ENCODE measurements at places on chromosomes 11 and 22. TPM values are rescaled to one million over a fixed set of nuclear protein-coding genes. Genes with fewer than 3 reads are reported as not detected.

- H3K4me1 ChIP-seq: no peaks in the 10 kb centered on the region
- no peak overlapping the region for H3K4me3 ChIP-seq
- no peak overlapping the region for H3K27ac ChIP-seq
- no peaks in the 10 kb centered on the region for H3K27me3 ChIP-seq
- H3K36me3 ChIP-seq: no peaks in the 10 kb centered on the region
- no peak for DNase-seq
These were observed 433.3 kb downstream of the BUD13 start for GRCh38 chr11:116339306-116340098.

- no peaks in the 10 kb centered on the region for H3K27me3 ChIP-seq
- no peak overlapping the region for H3K4me3 ChIP-seq
- no peaks in the 10 kb centered on the region for H3K4me1 ChIP-seq
- no peak for DNase-seq
- no peaks in the 10 kb centered on the region for H3K36me3 ChIP-seq
These were observed 16.0 kb upstream of the FEZ1 start for GRCh38 chr11:125512106-125512505.

DNA sequence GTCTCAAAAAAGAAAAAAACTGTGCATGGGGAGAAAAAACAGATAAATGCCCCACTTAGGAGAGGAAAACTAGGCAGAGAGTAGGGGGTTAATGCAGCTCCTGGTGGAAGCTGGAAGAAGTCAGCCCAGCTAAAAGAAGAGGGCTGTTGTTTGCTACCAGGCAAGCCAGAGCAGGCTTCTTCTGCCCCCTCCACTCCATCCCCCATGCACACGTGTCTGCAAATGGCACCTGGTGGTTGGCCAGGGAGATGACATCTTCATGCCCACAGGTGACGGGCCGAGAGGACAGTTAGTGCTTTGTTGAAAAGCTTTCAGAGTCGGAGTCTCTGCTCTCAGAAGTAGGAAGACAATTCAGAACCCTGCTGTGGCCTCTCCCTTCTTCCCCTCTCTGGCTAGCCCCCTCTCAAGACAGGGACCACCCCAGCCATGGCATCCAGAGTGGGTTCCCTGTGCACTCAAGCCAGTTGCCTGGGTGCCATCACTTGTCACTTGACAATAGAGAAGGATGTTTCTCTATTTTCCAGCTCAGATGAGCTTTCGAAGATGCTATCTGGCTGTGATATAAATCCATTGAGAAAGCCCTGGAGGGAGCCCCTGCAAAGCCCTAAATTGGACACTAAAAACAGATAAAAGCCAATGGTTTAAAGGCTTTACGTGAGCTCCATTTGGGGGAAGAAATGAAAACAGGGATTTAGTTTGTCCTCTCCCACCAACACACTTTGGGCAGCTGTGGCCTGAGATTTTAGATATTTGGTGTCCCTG lies 142.0 kb downstream of the TRIM29 start:
- H3K27me3 ChIP-seq: peaks cover 3% of the 10 kb centered on the region
- no peaks in the 10 kb centered on the region for H3K36me3 ChIP-seq
- no peak overlapping the region for H3K4me3 ChIP-seq
- no peak overlapping the region for H3K27ac ChIP-seq
- no peak for DNase-seq

DNA sequence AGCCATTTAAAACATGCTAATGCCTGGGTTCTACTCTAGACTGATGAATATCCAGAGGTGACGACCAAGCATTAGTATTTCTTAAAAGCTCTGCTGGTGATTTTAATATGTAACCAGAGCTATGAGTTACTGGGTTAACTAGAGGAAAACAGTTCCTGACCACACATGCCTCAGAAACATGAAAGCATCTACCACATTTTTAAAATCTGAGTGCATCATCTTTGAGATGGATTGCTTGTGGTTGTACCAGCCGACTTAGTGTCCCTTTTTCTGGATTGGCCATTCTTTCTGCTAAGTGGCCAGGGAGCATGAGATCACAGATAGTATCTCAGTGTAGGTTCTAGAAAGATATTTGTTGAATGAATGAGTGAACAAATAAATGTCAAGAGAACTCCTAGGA lies 152.4 kb downstream of the NTM start:
- H3K4me3 ChIP-seq: no peak overlapping the region
- H3K27me3 ChIP-seq: no peaks in the 10 kb centered on the region
- H3K27ac ChIP-seq: no peak overlapping the region
- H3K36me3 ChIP-seq: no peaks in the 10 kb centered on the region
- H3K4me1 ChIP-seq: no peaks in the 10 kb centered on the region

DNA sequence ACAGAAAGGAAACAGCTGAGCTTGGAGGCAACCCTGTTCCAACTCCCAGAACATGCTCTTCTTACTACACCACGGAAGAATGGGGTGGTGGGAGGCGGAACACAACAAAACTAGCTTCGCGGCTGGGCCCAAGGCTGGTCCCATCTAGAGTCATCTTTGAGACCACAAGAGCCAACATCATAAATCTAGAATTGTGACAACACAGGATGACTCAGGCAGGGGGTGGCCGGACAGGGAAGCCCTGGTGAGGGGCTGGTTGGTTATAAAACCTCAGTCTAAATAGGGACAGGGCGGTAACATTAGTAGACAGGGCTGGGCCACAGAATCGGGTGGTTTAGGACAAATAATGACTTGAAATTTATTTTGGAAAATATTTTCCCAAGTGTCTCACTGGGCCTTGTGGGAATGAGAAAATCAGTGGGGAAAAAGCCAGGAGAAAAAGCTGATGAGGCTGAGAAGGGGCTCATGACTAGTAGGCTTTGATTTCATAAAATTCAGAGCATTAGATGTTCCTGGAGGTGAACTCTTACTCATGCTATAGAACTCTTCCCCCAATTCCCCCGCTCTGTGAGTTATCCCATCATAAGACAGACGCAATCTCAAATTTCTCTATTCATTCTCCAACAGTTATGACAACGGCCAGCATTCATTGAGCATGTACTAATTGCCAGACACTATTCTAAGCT lies 151.8 kb upstream of the TIMP3 start:
- no peaks in the 10 kb centered on the region for H3K36me3 ChIP-seq
- H3K4me3 ChIP-seq: no peak overlapping the region
- no peak for DNase-seq
- peaks cover 6% of the 10 kb centered on the region for H3K4me1 ChIP-seq

GRCh38 chr22:46657996-46658947 lies 38.1 kb downstream of the GRAMD4 start:
- peaks cover 5% of the 10 kb centered on the region for H3K4me1 ChIP-seq
- no peak for DNase-seq
- peaks cover 17% of the 10 kb centered on the region for H3K36me3 ChIP-seq
- H3K4me3 ChIP-seq: no peak overlapping the region
- no peaks in the 10 kb centered on the region for H3K27me3 ChIP-seq

DNA sequence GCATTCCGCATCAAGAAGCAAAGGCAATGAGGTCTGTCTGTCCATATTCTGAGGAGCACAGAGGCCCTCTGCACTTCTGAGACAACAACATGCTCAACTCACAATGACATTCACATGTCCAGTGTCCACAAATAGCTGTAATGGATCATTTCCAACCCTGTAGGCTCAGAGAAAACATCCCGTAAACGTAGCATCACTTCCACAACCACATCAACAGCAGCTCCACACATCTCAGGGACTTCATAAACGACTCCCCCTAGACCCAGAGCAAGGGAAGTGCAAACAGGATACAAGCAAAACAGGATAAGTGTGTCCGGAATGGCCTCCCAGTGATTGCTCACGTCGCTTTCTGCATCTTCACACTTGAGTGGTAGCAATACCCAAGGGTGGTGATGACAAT lies 100.2 kb downstream of the SYN3 start:
- H3K27ac ChIP-seq: no peak overlapping the region
- peaks cover 7% of the 10 kb centered on the region for H3K4me1 ChIP-seq
- H3K27me3 ChIP-seq: no peaks in the 10 kb centered on the region
- no peak for DNase-seq

- DNase-seq: no peak
- peak overlapping the region; percentile 26 for H3K27ac ChIP-seq
- H3K27me3 ChIP-seq: no peaks in the 10 kb centered on the region
- H3K36me3 ChIP-seq: peaks cover 5% of the 10 kb centered on the region
These were observed 3.4 kb downstream of the WEE1 start for GRCh38 chr11:9576701-9577381.

GRCh38 chr22:44256085-44256484 lies 56.7 kb downstream of the SHISAL1 start:
- no peaks in the 10 kb centered on the region for H3K27me3 ChIP-seq
- no peaks in the 10 kb centered on the region for H3K36me3 ChIP-seq
- H3K4me3 ChIP-seq: no peak overlapping the region
- H3K27ac ChIP-seq: no peak overlapping the region

DNA sequence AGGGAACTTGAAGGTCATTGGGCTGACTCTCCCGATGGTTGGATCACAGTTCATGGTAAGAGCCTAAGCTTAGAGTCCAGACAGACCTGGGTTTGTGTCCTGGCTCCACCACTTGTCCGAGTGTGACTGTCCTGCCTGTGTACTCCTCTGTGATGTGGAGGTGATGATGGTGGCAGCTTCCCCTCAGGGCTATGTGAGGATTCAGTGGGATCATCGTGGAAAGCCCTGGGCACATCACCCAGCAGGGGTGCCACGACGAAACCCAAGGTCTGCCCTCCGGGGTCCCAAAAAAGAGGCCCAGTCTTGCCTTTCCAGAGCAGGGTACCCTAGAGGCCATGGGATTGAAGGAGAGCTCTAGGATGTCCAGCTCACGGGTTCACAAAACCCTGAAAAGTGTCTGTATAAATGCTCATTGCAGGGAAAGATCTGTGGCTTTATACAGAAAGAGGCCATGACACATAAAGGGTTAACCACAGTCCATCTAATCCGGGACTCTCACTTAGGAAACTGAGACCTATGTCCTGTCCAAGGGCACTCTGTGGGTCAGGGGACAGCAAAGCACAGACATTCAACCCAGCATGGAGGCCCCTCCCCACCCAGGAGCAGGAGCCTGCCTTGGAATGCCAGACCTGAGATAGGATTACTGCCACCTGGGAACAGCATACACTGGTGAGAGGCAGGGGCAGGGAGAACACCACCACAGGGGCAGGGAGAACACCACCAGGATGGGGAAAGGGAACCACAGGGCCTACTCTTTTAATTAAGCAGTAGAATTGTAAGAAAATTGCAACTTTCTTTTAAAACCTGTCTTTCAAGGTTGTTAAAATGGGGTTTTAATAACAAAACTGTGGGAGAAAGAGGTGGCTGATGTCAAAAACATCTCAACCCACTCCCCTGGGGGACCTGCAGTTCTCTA lies 51.3 kb downstream of the IGLL5 start:
- peaks cover 5% of the 10 kb centered on the region for H3K27me3 ChIP-seq
- DNase-seq: peak; percentile 14
- H3K4me3 ChIP-seq: no peak overlapping the region
- H3K27ac ChIP-seq: no peak overlapping the region
- H3K4me1 ChIP-seq: no peaks in the 10 kb centered on the region
- no peaks in the 10 kb centered on the region for H3K36me3 ChIP-seq

DNA sequence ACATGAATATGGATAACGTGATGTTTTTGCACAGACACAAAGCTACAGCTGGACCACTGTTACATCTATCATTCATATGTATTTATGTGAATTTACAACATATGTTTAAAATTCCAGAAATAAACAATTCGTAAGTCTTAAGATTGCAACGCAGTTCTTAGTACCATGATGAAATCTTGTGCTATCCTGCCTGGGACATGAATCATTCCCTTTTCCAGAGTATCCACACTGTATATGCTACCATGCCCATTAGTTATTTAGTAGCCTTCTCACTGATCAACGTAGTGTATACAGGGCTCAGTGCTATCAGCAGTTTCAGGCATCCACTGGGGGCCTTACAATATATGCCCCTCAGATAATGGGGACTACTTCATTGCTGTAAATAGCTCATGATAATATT lies 4.3 kb downstream of the ATL3 start:
- no peak for DNase-seq
- no peak overlapping the region for H3K4me3 ChIP-seq
- no peak overlapping the region for H3K27ac ChIP-seq
- H3K27me3 ChIP-seq: no peaks in the 10 kb centered on the region
- H3K4me1 ChIP-seq: peaks cover 64% of the 10 kb centered on the region

DNA sequence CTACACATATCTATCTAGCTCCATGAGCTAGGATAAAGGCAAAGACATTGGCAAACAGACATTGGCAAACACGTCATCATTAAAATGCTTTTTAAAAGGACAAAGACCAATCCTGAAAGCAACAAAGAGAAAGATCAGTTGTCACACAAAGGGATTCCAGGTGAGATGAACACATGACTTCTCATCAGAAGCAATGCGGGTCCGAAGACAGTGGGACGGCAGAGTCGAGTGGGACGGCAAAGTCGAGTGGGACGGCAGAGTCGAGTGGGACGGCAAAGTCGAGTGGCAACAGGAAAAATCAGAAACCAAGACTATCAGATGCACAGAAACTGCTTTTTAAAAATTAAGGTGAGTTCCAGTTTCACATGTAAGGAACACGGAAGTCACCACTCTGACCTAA lies 609.5 kb downstream of the BRD1 start:
- no peak overlapping the region for H3K4me3 ChIP-seq
- peak; percentile 16 for DNase-seq
- no peaks in the 10 kb centered on the region for H3K36me3 ChIP-seq
- H3K27ac ChIP-seq: no peak overlapping the region

GRCh38 chr11:90284171-90284570 lies 61.3 kb upstream of the CHORDC1 start:
- no peaks in the 10 kb centered on the region for H3K4me1 ChIP-seq
- H3K36me3 ChIP-seq: no peaks in the 10 kb centered on the region
- no peak for DNase-seq
- H3K27me3 ChIP-seq: no peaks in the 10 kb centered on the region

DNA sequence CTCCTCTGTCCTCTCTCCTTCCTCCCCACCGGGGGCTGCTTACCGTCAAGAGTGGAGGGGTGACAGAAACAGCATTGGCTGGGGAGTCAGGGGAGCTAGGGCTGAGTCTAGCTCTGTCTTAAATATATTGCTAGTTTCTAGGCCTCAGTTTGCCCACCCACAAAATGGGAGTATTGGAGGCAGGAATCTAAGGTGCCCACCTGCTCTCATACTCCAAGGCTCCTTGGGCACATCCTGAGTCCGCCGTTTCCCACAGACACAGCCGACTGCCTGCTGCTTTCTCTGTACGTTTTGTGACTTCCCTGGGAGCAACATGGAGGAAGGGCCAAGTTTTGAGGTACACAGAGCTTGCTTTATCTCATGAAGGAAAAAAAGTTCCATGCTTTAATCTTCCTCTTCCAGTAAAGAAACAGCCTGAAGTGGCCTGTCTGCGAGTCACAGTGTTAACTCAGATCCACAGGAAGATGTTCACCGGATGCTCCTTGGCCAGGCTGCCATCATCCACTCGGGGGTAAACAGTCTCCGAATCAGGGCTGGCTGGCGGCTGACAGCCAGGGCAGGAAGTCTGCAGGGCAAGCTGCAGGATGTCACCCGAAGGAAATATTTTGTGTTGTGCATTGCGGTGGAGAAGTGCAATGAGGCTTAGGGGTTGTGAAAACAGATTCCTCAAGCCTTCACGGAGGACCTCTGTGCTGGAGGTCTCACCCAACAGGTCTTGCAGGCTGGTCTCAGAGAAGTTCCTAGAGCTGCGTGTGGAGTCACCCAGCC lies 11.0 kb upstream of the CERK start:
- H3K4me3 ChIP-seq: no peak overlapping the region
- no peaks in the 10 kb centered on the region for H3K27me3 ChIP-seq
- no peak for DNase-seq
- peak overlapping the region; percentile 60 for H3K27ac ChIP-seq

GRCh38 chr11:2221591-2221990 lies 48.8 kb downstream of the ASCL2 start:
- H3K4me1 ChIP-seq: no peaks in the 10 kb centered on the region
- no peaks in the 10 kb centered on the region for H3K27me3 ChIP-seq
- H3K27ac ChIP-seq: no peak overlapping the region
- H3K4me3 ChIP-seq: no peak overlapping the region

Gene NEFH
- total RNA-seq: 1.0 TPM

Measured in lower lobe of right lung (tissue), 2 donors.